Putamen (tissue), 1 donor: ENCODE measurements at places on chromosomes 1 and 21.

- DNase-seq: no peak
Observed at GRCh38 chr1:4830707-4831106, 176.3 kb downstream of the AJAP1 start.

- no peak for DNase-seq
Observed at GRCh38 chr21:43585924-43586413, 73.3 kb downstream of the HSF2BP start.

DNA sequence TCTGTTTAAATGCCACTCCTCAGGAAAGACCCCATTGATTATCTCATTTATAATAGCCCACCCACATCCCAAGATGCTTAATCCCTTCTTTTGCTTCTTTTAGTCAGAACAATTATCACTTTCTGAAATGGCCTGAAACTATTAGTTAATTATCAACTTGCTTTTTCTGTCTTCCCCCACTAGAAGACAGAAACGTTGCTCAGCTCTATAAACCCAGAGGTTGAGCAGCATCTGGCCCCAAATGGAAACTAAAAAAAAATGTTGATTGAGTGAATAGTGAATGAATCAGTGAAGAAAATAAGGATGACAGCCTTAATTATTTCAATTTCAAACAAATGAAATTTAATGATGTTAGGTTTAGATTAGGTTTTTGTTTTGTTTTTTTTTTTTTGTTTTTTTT, 38.2 kb upstream of the PIGC start:
- DNase-seq: no peak

DNA sequence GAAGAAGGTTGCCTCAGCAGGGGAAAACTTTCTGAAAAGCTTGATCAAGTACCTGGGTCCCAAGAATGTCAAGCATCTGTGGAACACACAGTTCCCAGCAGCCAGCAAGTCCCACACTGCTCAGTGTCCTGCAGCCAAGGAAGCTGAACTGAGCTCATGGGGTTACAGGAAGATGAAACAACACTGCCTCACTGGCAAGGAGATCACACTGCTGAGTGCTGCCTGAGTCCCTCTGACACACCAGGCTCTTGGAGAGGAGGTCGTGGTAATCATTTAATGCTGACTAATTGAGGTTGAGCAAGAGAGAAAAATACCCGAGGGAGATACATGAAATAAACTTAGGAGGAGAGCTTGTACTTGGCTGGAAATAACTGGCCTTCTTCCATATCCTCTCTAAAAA, 75.2 kb downstream of the MPZL1 start:
- peak; percentile 23 for DNase-seq

- peak; percentile 35 for DNase-seq
Observed at GRCh38 chr1:197776351-197777105, 1.2 kb upstream of the DENND1B start.

DNA sequence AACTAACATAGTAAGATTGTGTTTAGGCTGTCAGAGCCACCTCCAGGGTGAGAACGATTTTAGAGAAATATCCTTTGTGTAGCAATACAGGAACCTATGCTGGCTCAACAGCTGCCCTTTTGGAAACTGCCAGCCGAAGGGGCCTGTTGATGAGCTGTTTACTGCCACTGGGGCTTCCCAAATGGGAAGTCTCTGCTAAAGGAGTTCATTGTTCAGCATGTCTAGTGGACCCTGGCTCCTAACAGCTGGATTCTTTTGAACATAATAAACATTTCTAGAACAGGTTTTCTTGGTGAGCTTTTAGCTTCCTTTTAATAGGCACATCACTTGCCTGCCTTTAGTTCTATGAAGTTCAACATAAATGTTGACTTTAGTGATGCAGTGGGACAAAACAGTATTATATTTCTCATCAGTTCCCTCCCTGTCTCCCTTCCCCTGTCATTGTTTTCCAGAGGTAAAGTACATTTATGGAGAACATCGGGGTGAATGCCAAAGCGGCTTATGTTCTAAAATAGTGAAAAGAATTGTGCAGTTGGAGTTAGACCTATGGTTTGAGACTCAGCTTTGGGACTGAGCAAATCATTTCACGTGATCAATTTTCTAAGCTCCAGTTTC, 57.4 kb downstream of the UCK2 start:
- DNase-seq: no peak

DNA sequence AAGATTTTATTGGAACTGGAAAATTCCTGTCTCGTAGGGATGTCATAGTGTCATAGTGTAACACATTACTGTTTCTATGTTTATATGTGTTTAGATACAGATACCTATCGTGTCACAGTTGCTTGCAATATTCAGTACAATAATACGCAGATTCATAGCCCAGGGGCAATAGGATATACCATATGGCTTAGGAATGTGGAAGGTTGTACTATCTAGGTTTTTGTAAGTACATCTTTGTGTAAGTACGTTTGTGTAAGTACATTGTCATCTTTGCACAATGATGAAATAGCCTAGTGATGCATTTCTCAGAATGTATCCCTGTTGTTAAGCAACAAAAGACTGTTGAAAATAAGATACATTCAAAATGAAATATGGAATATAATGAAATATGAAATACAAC, 68.9 kb downstream of the CAMTA1 start:
- no peak for DNase-seq

DNA sequence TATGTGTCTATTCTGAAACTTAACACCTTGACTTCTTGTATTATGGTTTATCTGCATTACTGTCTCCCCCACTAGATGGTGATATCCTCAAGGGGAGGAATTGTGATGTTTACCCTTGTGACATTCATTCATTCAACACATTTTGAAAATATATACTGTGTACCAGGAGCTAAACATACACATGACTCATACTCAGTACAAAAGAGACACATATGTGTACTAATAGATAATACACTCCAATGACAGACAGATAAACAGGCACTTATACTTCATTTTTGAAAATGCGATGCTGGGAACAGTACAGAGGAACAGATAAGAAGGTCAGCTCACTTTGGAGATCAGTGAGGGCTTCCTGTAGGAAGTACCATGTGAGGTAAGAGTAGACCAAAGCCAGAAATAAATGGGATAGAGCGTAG, 8.9 kb upstream of the RAB3GAP2 start:
- no peak for DNase-seq

GRCh38 chr1:169989246-169989645, 85.2 kb downstream of the KIFAP3 start:
- no peak for DNase-seq

- DNase-seq: no peak
Observed at GRCh38 chr21:26923986-26924385, 42.9 kb downstream of the ADAMTS5 start.

- no peak for DNase-seq
Observed at GRCh38 chr1:178868706-178869105, 2.2 kb downstream of the ANGPTL1 start.
